ENCODE measurements at places on chromosomes 2 and 18.

DNA sequence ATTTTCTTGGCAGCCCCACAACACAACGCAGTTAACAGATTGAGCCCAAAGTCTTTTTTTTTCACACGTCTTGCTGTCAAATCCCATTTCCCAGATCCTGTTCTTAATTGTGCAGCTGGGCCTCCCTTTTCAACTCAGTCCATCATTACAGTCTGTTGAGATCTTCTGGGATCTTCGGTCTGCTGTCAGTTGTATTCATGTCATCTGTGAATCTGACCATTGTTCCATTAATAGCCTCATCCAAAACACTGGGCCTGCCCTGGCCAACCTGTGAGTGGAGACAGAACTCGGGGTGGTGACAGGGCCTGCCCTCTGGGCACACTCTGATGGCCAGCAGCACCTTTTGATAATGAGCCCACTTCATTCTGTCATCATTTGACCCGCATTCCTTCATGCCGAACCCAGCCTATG, 39.7 kb upstream of the SEMA4C start:
- DNase-seq = no peak

DNA sequence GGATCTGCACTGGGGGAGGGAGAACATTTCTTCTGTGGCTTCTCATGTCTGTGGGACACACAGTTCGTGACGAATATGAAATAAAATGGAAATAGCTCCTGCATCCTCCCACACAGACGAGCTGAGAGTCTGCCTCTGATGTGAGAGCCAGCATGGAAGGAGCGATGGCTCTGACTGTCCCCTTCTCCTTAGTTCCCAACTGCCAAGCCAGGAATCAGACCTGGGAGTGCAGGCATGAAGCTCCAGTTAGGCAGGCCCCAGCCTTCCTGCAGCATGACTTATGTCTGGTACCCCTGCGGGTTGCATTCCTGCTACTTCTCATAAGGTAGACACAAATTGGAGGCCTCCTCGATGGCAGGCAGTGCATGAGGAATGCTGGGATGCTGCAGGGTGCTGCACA, 56.2 kb downstream of the PRKCE start:
- peak; percentile 60 for DNase-seq

DNA sequence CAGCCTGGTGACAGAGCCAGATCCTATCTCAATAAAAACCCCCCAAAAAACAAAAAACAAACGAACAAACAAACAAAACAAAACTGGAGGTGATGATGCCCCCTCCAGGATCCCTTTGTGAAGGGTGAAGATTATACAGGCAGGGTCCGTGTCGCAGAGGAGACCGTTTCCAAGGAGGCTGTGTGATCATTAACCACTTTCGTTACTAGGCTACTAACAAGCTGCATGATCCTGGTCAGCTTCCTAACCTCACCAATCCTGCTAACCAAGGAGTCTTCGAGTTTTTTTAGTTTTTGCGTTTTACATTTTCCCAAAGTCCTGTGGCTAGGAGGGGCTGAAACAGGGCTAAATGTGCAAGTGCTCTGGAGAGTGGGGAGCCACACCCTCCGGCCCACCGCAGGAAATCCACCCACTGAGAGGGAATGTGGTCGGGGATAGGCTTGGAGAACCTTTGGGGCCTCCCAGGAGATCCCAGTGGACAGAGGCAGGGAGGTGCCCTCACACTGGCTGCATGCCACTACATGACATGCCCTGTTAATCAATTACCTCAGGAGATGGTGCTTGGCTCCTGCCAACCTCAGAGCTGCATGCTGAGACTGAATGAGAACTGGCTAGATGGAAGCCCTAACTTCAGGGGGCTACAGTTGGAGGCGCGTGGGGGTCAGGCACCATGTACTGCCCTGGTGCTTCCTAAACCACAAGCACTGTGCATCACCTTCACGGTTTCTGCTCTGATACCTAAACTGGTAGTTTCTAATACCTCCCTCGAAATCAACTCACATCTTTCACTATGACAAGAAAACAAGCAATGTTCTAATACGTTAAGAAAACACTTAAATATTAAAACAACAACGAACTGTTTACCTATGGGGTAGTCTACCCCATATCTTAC, 67.5 kb upstream of the RGPD5 start:
- DNase-seq = no peak

DNA sequence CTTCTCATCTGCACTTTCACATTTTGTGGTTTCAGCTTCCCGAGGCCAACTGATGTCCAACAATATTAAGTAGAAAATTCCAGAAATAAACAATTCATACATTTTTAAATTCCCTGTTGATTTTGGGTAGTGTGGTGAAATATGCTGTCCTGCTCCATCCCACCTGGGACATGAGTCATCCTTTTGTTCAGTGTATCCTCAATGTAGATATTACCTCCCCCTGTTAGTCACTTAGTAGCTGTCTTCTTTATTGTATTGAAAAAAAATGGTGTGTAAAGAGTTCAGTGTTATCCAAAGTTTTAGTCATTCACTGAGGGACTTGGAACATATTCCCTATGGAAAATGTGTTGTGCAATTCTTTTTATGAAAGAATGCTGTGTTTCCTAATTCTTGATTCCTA, 348.1 kb downstream of the SOCS6 start:
- DNase-seq = no peak

- DNase-seq = no peak
Observed at GRCh38 chr2:71951718-71952404, 195.8 kb downstream of the CYP26B1 start.

DNA sequence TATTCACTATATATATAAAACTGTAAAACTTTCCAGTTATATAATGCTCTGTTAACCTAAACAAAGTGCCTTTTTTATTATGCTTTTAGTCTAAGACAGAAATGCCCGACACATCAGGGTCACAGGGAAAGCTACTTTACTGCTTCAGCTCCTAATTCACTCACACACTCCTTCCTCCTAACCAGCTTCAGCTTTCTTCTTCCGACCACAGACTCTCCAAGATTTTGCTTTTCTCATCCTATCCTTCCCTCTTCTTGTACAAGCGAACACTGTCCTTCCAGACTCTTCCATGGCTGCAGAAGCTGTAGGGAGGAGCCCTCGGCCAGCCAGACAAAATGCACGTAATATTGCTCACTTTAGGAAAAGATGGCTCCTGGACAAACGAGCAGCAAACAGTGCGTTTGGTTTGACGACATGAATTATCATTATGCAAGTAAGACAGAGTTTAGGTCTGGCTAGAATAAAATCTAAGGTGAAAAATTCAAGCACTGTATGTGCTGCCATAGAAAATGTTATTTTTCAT, 47.5 kb upstream of the HNRNPA3 start:
- DNase-seq = peak; percentile 38

DNA sequence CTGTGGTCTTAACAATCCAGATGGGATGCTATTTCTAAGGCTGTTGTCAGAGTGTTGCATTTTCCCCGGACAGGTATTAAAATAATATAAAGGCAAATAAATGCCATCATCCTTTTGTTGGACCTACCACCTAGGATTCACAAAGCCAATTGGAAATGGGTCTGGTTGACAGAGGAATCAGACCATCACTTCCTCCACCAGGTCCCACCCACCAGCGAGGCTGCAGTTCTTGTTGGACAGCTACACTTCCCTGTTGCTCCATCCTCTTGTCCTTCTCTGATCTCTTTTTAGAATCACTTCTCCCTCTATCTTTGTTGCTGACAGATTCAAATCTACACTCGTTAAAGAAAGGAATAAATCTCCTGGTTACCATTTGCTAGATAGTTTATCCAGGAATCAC, 1.1 kb downstream of the TMEM169 start:
- DNase-seq = no peak

GRCh38 chr2:157733263-157733662, 104.6 kb upstream of the ACVR1C start:
- no peak for DNase-seq

DNA sequence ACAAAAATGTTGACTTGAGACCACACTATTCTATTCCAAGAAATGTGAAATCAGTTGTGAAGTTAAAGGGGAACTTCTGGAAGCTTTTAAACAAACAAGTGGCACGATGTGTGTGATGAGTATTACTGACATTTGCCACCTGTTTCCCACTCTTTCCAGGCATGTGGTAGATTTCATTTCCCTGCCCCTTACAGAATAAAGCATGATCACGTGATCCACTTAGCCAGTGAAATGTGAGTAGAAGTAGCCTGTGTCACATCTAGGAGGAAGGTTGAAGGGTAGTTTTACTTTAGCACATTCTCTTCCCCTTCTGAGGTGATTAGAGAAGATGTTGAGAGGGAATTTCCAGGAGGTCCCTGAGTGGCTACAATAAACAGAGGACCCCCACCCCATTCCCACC, 3.8 kb downstream of the COL4A4 start:
- no peak for DNase-seq

- DNase-seq = no peak
Observed at GRCh38 chr18:74880706-74881278, 283.1 kb downstream of the ZNF407 start.

GRCh38 chr2:238380785-238381184, 45.9 kb upstream of the ASB1 start:
- no peak for DNase-seq

DNA sequence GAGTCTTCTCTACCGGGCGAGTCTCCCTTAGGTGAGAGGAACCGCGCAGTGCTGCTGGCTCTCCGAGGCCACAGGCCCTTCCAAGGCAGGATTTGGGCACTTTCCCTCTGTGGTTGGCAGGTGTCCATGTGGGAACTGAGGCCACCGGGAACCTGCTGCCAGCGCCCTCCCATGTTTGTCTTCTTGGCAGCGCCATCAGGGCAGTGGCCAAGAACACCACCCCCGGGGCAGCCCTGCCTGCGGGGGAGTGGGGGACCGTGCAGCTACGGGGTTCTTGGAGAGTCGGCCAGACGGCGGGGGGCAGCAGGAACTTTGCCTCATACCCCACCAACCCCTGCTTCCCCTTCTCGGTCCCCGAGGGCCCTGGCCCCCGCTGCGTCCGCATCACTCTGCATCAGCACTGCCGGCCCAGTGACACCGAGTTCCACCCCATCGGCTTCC, 10.0 kb downstream of the CAPN10 start:
- peak; percentile 53 for DNase-seq

- no peak for DNase-seq
Observed at GRCh38 chr2:69322631-69323030, 64.4 kb downstream of the GFPT1 start.

GRCh38 chr18:79259218-79259617, 136.5 kb upstream of the NFATC1 start:
- DNase-seq = no peak

DNA sequence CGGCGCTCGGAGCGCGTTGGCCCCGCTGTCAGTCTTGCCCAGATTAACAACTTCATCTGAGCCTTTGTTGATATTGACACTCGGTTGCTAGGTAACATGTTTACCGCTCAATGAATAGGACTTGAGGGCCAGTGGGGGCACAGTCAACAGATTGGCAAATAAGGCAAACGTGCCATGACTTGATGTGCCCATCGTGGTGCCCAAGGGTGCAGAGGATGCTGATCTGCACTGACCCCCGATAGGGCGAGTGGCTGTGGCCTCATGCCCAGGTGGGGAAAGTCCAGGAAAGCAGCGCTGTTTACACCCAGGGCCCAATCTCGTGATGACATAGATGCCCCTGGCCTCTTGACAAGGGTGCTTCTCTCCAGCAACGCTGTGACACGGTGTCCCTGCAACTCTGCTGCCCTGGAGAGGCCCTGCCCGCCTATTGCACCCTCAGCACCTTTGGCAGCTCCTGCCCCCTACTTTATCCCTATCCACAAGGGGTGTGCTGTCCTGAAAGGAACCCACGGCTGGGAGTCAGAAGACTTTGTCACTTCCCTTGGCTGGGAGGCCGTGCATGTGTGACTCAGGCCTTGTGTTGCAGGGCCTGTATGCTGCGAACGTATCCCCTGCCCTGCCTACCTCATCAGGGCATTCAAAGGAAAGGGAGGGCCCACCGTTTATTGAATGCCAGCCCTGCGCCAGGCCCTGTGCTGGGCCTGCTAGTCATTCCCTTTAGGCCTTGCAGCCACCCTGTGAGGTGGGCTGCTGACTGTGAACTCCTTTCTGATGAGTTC, 158.0 kb downstream of the INHBB start:
- no peak for DNase-seq

DNA sequence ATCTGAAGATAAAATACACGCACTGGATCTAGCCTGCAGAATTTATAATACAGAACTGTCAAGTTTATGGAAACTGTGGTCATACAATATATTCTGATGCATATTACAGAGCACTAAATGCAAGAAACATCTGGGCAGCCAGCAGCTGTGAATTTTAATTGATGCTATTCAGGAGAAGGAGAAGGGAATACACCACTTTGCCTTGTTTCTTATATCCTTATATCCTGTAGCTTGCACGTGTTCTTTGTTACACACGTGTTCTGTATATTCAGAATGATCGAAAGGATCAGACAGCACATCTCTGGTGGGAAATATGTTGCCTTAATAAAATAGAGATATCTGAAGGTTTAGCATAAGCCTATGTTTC, 335.8 kb downstream of the AGPS start:
- DNase-seq = no peak

DNA sequence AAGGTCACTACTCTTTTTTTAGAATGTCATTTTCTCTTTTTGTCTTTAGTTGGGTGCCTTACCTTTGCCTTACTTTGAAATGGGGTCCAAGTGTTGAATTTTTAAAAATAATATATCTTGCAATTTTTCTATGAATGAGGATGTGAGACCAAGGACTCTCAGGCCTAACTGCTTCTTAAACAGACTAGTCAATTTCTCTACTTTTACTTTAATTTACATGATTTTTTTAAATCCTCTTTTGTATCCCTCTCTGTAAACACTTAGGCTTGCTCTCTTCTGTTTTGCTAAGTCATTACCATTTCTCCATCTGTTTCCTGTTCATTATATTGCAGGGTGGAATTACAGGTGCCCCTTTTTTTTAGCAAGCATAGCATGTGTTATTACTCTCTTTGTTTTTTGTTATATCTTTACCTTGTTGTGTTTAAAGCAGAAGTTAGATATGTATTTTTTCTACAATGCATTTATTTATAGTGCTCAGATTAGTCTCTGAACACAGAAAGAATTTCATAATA, 261.8 kb downstream of the SPAG16 start:
- no peak for DNase-seq

DNA sequence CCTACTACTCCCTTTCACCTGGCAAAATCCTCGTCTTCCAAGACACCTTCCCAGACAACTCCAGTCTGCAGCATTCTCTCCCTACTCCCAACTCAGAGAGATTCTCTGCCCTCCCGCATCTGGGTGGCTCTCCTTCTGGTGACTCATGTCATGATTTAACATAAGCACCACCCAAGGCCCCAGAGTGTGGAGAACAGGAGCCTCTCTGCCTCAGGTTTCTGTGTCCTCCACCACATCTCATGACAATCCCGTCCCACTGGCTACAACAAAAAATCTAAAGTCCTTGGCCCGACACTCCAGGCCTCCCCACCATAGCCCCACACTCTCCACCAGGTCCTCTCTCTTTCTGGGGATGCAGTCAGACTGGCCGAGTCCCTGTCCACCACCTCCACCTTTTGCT, 197.1 kb downstream of the BCL11A start:
- no peak for DNase-seq

GRCh38 chr2:160493227-160494028, at the start of gene RBMS1:
Gene RBMS1 (minus strand): TSS chr2:160493807. CDS start chr2:160493363, 444 bp downstream.
- DNase-seq = no peak

DNA sequence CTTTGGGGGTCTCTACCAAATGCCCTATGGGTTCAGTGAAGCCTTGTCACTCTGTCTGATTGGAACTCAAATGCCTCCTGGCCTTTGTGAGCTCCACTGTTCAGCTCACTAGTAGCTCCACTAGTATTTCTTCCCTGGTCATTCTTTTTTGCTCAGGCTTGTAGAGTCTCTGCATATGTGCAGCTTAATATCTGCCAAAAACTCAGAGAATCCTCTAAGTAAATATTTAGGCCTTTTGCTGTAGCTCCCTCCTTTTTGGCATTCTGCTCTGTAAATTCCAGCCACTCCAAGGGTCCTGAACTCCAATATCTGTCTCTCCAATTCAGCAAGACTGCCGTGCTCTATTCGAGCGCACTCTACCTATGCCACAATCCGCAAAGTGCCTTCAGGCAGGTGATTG, 146.5 kb downstream of the MAIP1 start:
- no peak for DNase-seq
